ENCODE measurements at places on chromosomes 2 and 18.

- DNase-seq: no peak
These were observed 87.7 kb downstream of the GATA6 start for GRCh38 chr18:22257022-22257543.

GRCh38 chr18:3720818-3721545, 271.0 kb downstream of the TGIF1 start:
- DNase-seq: no peak

DNA sequence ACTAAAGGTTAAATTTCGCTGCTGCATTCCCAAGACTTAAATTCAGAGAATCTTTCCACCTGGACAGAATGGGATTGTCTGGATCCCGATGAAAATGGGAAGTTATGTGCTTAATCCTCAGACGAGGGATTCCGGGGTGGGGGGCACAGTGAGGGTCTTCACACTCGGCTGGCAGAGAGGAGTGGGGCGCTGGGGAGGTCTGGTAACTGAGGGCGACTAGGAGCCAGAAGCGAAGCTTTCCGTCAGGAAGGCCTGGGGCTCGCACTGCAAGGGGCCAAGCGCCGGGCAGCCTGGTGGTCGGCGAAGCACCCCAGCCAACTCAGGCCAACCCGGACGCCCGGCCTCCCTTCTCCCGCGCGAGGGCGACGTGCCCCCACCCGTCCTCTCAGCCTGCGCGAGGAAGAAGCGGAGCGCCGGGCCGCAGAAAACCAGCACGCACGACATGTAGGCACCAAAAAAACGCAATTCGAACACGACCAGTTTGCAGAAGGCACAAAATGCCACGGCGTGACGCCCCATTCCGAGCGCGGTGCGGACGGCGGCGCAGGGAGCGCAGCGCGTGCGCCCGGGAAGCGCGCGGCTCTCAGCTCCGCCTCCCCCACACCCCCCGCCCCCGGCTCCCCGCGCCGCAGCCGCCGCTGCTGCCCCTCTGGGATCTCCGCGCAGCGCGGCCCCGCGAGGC, 188.1 kb downstream of the ZEB2 start:
- peak; percentile 93 for DNase-seq

GRCh38 chr18:21289827-21290226, 47.8 kb downstream of the GREB1L start:
- no peak for DNase-seq

DNA sequence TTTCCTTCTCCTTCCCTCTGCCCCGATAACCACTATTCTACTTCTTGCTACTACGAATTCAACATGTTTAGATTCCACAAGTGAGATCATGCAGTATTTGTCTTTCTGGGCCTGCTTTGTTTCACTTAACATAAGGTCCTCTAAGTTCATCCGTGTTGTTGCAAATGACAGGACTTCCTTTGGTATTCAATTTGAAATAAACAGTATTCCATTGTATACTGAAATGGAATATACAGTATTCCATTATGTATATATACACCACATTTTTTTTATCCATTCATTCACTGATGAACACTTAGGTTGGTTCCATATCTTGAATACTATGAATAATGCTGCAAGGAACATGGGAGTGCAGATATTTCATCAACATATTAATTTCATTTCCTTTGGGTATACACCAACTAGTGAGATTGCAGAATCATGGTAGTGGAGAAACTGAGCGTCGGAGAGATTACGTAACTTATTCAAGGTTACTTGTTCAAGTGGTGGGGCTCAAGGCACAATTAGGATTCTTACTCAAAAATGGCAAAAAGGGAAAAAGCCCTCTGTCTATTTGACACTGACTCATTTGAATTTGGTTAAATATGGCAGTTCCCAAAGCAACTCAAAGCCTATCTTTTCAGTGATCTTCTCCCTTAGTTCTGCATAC, 85.1 kb downstream of the CHN1 start:
- DNase-seq: no peak

GRCh38 chr2:158127380-158127804, 25.7 kb downstream of the UPP2 start:
- DNase-seq: no peak

- peak; percentile 46 for DNase-seq
These were observed 91.0 kb downstream of the SPTBN1 start for GRCh38 chr2:54546923-54547720.

DNA sequence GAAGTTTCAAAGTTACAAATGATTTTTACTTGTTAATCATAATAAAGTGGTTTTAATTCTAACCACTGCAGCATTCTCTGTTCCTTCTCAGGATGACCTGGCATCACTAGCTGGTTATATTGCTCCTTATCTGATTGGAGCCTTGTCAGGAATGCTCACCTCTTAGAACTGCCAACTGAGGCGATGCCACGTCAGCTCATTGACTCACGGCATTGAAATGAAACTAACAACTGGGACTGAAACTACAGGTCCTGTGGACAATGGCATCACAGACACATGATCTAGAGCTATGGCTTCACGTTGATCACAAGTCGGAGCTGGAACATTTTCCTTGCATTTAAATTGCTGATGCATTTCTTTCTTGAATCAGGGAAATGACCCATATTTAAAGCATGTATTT, 54.9 kb upstream of the MAP2 start:
- peak; percentile 67 for DNase-seq

DNA sequence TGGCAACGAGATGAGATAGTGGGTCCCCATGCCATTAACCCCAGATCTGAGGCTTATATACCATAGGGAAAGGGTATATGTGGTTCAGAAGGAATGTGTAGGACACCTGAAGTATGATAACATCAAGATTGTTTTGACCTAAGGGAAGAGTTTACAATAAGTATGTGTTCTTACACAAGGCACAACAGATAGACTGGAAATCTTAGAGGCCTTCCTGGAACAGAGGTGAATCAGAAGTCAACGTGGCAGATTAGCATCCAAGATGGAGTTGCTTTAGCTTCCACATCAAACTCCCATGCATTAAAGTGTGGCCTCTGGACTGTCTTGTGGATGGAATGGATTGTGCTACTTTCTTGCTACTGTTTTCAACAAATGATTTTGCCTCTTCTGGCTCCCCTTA, 116.6 kb upstream of the NT5C1B start:
- no peak for DNase-seq

- no peak for DNase-seq
These were observed 11.9 kb downstream of the NR4A2 start for GRCh38 chr2:156320486-156321098.

- DNase-seq: no peak
These were observed 98.8 kb upstream of the TAF1B start for GRCh38 chr2:9744256-9745004.

GRCh38 chr2:164826293-164827243, 15.1 kb downstream of the COBLL1 start:
- no peak for DNase-seq

DNA sequence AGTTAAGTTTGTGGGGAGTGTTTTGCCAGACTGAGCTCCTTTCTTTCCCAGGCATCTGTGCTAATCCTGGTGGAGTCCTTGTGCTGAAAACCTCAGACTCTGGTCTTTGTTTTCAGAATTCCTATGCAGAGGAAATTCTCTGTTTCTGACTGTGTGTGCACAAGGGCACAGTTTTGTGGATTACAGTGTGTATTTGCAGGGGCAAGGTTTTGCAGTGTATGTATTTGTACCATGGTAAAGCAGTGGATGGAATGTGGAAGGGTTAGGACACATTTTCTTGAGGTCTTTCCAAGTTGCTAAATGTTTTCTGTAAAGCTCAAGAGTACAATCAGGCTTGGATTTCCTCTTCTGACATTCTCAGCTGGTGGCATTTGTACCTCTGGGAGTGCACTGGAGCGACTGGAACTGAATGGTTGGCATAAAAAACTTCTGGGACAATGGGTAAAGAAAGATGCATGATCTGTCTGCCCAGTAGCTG, 139.5 kb upstream of the RND3 start:
- no peak for DNase-seq

GRCh38 chr2:29462293-29462692, 347.1 kb downstream of the CLIP4 start:
- DNase-seq: peak; percentile 52
